ENCODE measurements at places on chromosomes 12 and 14. TPM values are rescaled to one million over a fixed set of nuclear protein-coding genes. Genes with fewer than 3 reads are reported as not detected.

DNA sequence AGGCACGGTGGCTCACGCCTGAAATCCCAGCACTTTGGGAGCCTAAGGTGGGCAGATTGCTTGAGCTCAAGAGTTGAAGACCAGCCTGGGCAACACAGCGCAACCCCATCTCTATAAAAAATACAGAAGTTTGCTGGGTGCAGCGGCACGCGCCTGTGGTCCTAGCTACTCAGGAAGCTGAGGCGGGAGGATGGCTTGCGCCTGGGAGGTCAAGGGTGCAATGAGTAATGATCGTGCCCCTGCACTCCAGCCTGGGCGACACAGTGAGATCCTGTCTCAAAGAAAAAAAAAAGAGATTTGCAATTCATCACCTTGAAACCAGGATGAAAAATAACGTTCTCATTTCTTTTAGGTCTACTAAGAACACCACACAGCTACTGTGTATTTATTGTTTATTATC lies 4.0 kb downstream of the STX2 start:
- peak; percentile 30 for DNase-seq

DNA sequence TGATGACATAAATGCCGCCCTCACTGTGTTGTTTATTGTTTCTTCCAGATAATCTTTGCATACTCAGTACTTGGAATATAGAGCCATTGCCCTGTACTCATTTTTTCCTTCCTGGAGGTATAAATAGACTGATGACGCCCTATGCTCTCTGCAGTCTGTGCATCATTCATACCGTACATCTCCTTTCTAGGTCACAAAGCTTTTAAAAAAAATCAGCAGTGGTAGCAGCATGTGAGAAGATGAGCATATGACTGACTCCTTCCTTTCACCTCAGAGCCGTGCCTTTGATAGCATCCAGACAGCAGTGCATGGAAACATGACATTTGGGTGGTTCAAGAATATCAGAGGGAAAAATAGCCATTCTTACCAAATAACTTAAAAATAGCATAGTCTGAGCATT lies 77.3 kb downstream of the PDE3A start:
- peak; percentile 9 for DNase-seq

- no peak for DNase-seq
These were observed 443.5 kb upstream of the RGS6 start for GRCh38 chr14:71488703-71489191.

DNA sequence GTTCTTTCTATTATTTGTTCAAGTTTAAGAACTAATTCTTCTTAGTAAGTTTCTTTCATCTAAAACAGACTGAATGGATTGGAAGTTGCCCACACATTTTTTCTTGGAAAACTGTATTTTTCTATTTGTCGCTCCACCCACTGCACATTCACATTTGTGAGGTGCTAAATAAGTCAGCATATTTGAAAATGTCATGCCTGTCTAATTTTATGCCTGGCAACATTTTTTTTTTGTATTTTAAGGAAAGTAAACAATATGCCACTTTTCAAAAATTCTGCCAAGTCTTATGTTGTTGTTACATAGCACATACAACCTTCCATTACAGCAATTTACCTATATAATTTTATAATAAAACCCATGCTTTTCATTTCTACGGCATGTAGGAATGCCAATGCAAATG lies 112.7 kb upstream of the PTPRB start:
- no peak for DNase-seq

STON2 gene
- total RNA-seq = 49.0 TPM
